CD4-positive, alpha-beta T cell treated with Interleukin-4 for 4 hours (primary cell): ENCODE measurements at places on chromosomes 16 and 17.

DNA sequence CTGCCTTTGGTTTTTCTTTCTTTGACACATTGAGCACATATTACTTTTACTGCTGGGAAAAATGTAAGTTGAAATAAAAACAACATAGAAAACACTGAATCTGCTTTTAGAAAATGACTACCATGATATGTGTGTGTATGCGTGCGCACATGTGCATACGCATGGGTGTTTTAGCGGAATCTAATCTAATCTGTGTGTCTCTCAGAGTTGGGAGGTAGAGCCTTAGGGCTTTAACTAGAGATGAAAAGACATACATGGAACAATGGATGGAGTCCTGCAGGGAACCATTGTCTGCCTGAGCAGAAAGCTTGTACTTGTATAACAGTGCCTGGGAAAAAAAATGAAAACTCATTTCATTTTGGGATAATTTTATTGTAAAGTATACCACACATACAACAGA is 12.4 kb downstream of the SLFN5 start:
- no peak for DNase-seq

- no peak for DNase-seq
Observed at GRCh38 chr16:27303256-27304100, 10.3 kb upstream of the IL4R start.

DNA sequence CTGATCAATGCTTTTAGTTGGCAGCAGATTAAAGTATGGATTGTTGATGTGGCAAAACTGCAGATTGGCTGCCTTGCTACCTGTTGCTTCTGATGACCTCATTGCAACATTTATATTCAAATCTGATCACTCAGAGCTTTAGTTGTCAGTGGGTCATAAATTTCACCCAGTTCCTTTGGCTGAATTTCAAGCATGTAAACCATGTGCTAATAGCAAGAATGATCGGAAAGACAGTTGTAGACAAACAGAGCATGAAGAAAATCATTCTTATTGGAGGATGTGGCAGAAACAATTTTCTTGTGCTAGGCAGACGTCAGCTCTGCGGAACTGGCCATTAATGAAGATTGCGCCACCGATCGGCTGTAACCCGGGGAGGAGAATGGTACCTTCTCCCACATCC is 346.6 kb upstream of the EEF2KMT start:
- no peak for DNase-seq

DNA sequence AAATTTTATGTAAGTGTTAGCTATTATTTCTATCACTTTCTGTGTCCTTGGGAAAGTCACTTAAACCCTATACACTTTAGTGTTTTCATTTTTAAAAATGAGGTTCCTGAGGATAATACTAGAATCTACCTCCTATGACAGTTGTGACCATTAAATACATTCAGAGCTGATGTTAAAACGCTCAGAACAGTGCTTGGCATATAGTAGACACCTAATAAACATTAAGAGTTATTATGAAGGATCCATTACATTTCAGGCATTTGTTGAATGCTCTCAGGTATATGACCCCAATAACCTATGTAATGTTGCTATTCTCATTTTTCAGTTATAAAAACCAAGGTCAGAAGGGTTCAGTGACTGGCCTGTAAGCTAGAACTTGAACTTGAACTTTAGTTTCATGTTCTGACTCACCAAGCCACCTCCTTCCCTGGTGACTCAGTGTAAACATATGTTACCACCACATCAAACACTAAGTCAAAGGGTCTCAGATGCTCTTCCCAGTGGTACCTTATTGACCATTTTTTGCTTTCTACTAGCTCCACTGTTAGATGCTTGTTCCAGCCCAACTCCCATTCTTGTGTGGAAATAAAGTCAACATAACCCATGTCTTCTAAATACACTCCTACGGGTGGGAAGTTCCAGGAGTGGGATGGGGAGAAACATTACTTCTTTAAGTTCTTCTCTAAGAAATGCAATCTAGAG is 47.6 kb downstream of the HSD17B2 start:
- DNase-seq: no peak

DNA sequence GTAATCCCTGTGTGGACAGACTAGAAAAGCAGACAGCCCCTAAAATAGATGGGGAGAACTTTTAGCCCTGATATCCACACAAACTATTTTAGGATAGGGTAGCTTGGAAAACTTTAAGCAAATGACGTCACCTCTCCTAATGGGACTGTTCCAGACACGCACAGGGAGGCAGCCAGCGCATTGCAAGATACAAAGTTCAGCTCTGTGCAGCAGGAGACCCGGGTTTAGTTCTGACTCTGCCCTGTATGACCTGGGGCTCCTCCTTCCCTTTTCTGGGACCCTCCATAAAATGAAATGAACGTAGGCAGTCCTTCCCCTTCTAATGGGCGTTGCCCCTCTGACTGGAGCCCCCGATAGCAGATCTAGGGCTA is 6.3 kb downstream of the ZNF689 start:
- no peak for DNase-seq

DNA sequence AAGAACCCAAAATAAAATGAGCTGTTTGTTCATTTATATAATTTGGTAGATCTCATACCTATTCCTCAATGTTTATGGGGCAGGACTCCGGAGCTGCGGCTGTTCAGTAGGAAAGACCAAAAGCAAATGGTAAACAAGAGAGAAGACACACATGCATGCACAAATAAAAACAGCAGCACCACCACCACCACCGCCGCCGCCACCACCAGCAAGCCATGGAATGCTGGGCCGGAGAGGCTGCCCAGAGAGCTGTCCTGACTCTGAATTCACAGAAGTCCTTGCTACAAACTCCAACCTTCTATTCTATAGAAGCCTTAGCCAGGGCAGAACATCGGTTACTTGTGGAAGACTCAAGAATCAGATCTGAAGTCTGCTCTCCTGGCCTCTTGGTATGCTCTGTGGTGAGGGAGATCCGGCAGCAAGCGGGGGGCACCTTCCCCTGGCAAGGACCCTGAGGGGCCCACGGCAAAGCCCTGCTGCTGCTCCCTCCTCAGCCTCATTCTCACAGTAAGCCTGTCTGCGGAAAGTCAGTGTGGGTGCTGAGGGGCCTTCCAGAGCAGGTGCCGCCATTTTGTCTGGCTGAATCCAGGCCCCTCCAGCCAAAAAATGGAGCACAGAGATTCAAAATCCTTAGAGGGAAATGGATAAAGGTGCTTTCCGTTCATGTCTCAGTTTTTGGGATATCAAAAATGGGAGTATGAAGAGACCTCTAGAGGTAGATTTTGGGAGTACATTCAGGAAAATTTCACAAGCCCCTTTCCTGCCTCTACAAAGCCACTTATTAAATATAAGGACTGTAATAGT is 6.4 kb upstream of the FOXJ1 start:
- DNase-seq: no peak

DNA sequence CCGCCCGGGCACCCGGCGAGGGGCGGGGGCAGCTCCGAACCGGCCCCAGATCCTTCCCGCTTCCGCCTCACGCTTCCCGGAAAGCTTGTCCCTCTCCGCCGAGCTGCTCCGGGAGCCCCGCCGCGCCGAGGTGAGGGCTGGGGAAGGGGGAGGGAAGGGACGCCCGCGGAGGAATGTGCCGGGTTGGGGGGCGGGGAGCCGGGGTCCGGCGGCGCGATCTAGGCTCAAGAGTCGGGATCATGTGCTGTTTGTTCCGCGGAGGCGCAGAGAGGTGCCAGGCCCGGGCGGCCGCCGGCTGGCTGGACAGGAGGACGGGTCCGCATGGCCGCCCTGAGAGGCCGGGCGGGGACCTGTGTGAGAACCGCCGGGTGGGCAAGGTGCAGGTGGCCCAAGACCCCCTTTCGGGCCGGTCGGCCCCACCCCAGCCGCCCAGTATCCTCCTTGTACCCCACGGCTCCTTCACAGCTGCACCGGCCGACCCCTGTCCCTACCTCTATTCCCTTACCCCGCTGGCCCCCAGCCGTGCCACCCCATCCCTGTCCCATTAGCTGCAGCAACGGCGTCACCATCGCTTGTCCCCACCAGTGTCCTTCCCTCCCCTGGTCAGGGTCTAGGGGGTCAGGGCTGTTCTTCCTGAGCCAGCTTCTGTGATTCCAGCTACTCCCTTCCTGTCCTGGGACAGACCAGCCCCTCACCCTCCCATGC is 429 bp downstream of the KIF1C start:
- DNase-seq: no peak

DNA sequence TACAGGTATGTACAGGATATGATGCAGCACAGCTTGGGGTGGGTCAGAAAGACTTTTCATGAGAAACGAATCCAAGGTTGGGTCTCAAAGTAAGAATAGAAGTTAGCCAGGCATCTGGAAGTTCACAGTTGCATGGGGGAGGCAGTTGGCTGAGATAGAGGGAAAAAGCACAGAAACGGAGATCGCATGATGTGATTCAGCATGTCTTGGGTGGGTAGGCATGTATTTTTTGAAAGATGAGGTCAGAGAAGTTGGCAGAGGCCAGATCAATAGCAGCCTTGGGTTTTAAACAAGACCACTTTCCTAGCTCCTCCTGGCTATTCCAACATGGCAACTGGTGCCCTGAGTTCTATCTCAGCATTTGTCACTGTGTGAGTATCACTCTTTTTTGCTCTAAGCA is 67.2 kb downstream of the PCTP start:
- no peak for DNase-seq

GRCh38 chr17:52696362-52696761 is 537.8 kb upstream of the CA10 start:
- no peak for DNase-seq

- DNase-seq: no peak
Observed at GRCh38 chr17:72967977-72968585, 124.4 kb downstream of the SLC39A11 start.
